ENCODE measurements at places on chromosomes 1 and 21.

- no peak for DNase-seq
Measured at GRCh38 chr1:200178340-200178739, 150.8 kb downstream of the NR5A2 start.

GRCh38 chr1:19341201-19342061, 29.3 kb downstream of the SLC66A1 start:
- DNase-seq = peak; percentile 82

- no peak for DNase-seq
Measured at GRCh38 chr1:55530749-55531478, 315.8 kb upstream of the USP24 start.

DNA sequence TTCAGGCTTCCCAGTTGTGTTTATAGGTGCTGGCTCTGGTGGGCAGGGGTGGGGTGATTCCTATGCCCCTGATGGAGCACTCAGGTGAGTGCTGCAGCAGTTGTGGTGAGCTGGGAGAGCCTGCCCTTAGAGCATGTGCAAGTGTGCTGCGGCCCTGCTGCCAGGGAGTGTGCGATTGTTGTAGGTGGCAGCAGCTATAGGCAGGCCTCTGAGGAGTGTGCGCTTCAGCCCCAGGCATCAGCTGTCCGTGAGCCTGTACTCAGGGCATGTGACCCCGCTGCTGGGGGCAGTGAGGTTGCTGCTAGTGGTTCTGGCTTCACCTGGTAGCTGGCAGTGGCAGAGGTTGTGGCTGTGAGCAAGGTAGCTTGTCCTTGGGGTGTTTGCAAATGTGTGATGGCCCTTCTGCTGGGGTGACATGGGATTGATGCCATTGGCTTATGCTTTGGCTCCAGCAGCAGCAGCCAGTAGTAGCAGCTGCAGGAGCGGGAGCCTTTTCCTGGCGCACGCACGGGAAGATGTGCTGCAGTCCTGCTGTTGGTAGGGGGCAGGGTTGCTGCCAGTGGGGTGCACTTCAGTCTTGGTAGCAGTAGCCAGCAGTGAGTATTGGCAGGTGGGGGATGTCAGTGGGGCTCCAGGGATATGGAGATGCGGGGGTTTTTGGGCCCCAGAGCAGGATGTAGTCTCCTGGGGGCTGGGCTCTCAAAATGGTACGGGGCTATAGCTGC, 37.7 kb downstream of the SYCP1 start:
- DNase-seq = no peak

- no peak for DNase-seq
Measured at GRCh38 chr1:218499011-218499691, 154.0 kb downstream of the TGFB2 start.

DNA sequence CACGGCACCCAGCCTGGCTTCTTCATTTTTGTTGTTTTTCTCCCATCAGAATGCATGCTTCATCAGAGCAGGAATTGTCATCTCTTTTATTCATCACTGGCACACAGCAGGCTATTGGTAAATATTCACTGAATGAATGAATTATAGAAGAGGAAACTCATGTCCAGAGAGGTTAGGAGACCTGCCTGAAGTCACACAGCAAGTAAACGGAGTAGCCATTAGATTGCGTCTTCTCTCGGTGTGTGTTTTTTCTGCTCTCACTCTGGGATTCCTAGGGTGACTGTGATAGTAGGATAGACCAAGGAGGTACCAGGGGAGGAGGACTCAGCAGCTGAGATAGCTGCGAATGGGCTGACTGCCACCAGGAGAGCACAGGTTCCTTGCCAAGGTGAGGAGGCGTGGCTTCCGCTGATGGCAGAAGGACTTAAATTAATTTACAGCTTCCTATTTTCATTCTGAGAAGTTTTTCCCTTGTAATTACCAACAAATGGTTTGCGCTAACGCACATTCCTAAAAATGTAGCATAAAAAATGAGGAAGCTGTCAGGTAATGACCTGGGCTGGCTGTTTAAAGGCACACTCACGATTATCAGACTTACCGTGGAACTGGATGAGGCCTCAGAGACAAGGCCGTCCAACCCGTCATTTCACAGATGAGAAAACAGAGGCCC, 4.5 kb upstream of the NCMAP start:
- DNase-seq = no peak

- no peak for DNase-seq
Measured at GRCh38 chr1:113665071-113665470, 94.2 kb downstream of the PHTF1 start.

GRCh38 chr1:65476327-65476726, 55.9 kb downstream of the LEPR start:
- DNase-seq = no peak

DNA sequence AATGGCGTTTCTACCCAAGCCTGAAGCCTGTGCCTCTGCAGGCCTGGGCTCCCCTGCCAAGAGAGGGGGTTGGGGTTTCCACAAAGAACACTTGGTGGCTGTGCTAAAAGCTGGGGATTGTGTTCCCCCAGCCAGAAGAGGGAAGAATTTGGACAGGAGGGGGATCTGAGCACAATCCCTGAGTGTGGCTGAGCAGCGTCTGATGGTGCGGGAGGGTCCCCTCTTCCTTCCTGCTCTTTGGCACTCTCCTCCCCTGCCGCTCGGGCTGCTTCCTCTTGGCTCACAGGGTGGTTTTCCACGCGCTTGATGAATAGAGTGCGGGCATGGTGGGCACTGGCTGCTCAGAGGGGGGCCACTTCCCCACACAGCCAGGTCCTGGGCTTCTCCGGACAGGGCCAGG, 3.7 kb downstream of the GPR37L1 start:
- DNase-seq = no peak

DNA sequence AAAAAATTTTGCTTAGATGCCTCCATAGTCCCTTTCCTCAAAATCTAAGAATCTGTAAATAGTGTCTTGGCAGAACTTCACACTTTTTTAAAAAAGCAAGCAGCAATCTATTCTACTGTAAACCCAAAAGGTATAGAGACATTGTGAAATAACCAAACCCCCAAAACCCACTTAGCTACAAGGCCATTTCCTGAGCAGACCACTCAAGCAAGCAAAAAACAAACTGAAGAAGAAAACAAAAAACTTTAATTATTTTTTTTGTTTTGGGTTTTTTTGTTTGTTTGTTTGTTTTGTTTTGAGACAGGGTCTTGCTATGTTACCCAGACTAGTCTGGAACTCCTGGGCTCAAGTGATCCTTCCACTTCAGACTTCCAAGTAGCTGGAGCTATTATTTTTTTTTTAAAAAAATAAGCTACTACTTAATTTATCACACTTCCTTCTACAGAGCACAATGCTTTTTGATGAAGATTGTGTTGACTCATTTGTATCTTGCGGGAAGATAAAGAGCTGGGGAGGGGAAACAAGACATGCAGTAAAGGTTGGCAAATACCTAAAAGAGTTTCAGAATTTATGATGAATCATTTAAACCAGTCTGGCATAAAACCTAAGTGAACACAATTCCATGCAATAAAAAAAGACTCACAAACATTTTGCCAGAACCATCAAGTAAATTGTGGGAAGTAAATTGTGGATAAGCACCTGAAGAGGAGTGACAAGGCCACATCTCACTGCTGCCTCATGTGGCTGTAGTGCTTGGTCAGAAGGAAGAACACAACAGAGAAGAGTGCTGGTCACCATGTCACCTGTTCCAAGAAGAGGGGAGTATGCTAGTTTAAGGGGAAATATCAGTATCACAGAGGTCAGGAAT, 2.7 kb upstream of the PTPN22 start:
- peak; percentile 78 for DNase-seq

GRCh38 chr1:44471911-44472453, 66.9 kb downstream of the RNF220 start:
- DNase-seq = no peak

DNA sequence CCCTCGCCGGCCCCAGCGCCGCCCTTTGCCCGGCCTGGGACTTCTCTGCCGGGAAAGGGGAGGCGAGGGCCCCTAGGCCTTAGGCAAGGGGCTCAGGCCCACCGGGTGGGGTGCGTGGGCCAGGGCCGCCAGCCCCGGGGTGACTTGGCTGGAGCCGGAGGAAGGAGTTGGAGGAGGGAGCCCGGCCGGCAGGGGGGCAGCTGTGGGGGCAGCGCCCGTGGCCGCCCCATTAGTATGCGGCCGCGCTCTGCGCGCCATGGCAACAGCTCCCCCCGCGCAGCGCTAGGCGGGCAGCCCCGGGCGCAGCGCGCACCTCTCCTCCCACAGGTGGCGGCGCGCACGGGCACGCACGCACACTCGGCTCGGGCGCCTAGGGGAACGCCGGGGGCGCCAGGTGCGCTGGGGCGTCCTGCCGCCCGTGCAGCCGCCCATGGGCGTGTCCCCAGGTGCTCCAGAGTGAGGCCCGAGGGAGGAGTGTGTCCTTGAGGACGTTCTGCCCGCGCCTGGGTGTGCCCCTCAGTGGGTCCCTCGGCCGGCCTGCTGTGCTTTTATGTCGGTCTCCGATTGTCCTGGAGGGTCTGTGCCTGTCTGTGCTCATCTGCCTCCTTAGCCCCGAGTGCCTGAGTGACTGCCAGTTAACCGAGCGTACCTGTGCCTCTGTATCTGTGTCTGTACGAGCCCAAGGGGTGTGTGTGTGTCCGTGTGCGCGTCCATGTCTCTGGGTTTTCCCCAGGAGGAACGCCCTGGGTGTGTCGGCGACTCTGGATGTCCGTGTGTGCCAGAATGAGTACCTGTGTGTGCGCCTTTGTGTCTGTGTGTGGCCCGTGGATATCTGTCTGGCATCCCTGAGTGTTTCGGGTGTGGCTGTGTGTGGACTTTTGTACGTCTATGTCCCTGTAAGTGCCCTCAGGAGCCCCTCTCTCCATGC, 38.2 kb upstream of the WASF2 start:
- peak; percentile 16 for DNase-seq

DNA sequence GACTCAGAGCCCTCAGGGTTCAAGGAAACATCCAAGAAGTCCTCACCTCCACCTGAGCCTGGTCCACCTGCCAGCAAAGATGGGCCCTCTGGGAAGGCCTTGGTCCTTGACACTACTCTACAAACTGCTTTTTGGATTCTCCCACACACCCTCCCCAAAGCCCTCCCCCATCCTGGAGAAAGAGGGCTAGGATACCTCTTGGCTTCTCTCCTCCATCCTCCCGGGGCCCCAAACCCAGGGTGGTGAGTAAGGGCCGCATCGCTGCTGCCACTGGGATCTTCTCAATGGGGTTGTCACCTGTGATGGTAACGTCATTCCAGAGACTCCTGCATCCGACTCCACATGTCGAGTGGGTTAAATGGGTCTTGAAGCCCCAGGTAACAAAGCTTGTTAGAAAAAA, 26.6 kb downstream of the MATN1 start:
- no peak for DNase-seq

DNA sequence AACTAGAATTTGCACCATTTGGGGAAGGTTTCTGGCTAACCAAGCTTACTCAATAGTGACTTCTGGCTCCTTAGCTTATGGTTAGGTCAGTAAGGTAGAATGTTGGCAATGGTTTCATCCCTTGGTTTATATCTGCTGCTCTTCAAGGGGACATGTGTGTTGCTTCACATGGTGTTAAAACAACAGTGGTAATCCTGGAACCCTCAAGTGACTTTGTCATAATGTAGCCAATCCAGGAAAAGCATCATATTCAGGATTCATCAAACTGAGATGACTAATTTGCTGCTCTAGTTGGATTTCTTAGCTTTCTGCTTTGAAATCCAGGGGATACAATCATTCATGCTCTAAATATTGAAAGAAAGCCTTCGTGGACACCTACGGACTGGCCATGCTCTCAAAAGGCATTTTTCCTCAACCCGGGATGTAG, 108.7 kb downstream of the RGL1 start:
- DNase-seq = peak; percentile 26

DNA sequence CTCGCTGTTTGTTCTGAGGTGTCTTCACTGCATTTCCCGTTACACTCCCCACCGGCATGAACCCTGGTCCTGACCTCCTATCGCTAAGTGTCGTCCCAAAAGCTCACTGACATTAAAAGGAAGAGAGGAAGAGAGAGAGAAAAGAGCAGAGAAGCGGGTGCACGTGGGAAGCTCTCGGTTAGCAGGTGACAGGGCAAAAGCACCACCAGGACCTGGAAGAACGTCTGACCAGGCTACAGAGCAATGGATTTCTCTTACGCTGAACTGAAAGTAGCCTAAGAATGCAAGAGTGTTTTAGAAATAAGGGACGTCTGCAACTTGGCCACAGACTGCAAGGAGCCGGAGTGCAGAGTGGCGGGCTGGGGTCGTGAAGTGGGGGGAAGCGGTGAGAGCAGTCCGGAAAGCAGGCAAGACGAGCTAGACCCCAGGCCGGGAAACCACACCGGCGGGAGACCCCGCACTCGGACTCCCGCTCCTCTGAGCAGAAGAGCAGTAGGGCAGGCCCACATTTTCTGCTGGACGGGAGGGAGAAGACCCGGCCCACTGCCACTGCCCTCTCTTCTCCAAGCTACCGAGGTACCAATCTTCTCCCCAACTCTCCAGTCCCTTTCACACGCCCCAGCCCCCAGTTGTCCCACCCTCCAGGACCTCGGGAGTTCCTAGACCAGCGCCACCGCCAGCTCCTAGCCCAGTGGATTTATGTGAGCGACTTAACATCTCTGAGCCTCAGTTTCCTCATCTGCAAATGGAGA, 8.3 kb upstream of the MPZL1 start:
- DNase-seq = peak; percentile 15

GRCh38 chr1:242585616-242586359, 61.3 kb upstream of the PLD5 start:
- no peak for DNase-seq

- DNase-seq = no peak
Measured at GRCh38 chr1:201212056-201212455, 21.4 kb downstream of the IGFN1 start.

DNA sequence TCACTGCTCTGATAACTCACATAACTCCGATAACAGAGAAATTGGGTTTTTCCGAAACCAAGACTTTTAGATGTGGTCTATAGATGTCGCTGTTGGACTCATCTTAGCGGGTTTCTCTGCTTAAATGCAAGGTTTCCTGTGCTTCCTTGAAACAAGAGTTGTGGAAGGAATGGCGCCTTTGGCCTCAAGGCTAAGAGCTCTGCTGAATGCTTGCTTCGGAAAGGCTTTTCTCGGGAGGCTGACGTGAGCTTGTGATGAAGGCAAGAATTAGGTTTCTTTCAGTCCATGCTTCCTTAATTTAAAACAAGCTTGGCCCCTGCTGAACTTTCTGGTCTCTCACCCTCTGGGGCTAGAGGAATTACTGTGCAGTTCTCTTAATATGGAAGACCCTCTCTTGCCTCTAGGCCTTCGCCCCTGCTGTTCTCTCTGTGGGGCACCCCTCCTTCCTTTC, 113.5 kb downstream of the MAP3K21 start:
- peak; percentile 64 for DNase-seq

DNA sequence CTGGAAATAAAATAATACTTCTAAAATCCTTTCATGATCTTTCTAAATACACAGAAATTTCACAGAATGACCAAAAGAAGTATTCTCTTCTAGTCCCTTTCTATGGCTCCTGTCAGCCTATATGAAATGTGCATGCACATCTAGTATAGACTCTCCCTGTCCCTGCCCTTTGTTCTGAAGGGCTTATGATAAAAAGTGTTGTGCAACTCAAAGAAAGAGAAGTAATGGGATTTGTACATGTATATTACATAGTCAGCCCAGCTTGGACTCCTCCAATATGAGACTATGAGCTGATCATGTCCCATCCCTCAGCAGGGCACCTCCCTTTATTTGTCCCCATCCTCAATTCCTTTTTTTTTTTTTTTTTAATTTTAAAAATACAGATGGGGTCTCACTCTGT, 42.1 kb upstream of the LAX1 start:
- no peak for DNase-seq

GRCh38 chr1:17286646-17287045, 21.4 kb upstream of the PADI4 start:
- no peak for DNase-seq

GRCh38 chr21:41823166-41823565, 56.0 kb downstream of the PRDM15 start:
- DNase-seq = no peak

- no peak for DNase-seq
Measured at GRCh38 chr1:161710560-161710959, 3.5 kb downstream of the FCRLA start.

- DNase-seq = no peak
Measured at GRCh38 chr1:112399456-112399855, 3.4 kb downstream of the CTTNBP2NL start.

Data from activated CD4-positive, alpha-beta T cell treated with anti-CD3 and anti-CD28 coated beads, Interleukin-10, Interleukin-2, amounts not matched to agents 100 ng/mL and 50 ng/mL, durations not matched to agents 16 hours and 8 hours (primary cell).